ENCODE measurements at places on chromosomes 4 and X.

DNA sequence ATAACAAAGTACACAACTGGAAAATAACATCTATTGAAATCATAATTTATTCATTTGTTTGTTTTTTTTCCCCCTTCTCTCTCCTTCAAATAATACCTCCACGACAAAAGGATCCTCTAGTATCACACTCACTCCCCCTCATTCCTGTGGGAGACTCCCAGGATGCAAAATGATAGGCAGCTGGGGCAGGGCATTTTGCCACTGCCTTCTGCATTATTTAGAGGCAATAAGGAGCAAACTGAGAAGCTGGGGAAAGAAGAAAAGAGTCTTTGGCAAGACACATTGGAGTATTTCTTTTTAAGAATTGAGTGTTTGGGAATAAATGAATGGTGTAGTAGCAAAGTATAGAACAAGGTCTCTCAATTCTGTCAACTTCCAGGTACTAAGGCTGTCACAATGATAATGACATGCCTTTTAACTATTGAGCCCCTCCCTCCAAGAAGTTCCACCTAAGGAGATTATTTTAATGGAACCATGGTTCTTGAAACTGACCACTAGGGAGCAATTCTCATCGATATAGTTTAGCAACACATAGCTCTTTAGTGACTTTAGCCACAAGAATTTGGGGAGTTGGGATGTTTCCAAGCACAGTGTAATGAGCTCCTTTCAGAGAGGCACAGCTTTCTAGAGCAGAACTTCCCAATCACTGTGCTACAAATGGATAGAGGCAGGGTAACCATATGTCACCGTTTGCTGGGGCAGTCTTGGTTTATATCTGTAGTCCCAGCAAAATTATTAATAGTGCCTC, 303.3 kb downstream of the FRMPD4 start:
- no peak for DNase-seq

DNA sequence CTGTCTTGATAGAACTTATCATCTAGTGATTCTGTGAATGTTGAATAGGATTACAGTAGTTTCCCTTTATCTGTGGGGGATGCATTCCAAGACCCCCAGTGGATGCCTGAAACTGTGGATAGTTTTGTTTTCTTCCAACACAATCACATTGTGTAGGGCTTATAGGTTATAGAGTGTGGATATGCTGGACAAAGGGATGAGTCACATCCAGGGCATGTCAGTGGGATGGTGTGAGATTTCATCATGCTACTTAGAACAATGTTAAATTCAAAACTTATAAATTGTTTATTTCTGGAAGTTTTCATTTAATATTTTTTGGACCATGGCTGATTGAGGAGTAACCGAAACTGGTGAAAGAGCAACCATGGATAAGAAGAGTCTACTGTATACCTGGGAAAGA, 432.3 kb upstream of the ATOH1 start:
- no peak for DNase-seq

GRCh38 chr4:180850318-180850940, 1392.8 kb upstream of the TENM3 start:
- no peak for DNase-seq

GRCh38 chr4:54659749-54660535, 2.2 kb downstream of the KIT start:
- peak; percentile 6 for DNase-seq

- DNase-seq = no peak
Observed at GRCh38 chrX:97984641-97985040, 1100.9 kb downstream of the RPA4 start.

- DNase-seq = no peak
Observed at GRCh38 chr4:102665527-102665926, 95.2 kb downstream of the MANBA start.

DNA sequence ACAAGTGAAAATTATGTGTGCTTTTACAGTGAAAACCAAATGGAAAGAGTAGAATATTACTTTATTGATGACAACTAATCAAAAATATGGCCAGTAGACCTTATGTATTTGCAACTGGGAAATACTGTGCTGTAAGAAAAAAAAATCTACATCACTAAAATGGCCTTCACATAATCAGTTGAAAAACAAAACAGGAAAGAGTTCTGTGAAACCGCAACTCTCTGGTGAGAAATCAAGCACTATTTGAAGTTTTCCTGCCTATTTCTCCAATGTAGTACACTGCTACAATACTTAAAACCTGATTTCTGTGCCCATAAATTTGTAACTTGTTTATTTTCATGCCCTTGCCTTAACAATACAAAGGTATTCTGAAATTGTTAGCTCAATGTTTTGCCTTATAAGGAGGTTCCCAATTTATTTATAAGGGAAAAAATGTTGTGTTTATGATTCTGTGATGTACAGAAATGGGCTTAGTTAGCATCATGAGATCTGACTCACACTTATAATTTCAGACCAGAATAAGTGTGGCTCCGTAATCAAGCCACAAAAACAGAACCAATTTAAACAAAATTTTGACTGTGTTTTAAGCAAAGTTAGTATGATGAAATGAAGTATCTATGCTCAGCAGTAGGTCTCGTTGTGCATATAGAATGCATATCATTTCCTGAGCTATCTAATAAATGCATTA, 147.1 kb downstream of the FAT4 start:
- DNase-seq = no peak

GRCh38 chr4:86530183-86530582, 63.9 kb upstream of the PTPN13 start:
- no peak for DNase-seq

DNA sequence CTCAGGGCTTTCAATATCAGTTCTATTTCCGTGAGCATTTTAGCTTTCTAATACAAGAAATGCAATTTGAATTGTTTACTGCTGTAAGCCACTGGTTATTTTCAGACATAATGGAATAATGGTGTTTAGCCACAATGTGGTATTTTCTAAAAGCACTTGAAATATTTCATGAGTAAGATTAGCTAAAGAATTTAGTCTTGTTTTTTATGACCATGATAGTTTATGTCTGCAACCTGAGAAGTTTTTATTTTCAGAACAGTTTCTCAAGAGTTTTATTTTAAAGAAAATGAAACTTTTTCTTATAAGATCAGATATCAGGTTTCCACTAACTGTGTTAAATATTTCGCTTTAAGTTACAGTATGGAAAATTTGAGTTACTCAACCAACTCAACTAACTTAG, 60.2 kb downstream of the SLIT2 start:
- no peak for DNase-seq

GRCh38 chrX:55624403-55624802, 1.2 kb downstream of the FOXR2 start:
- no peak for DNase-seq

- DNase-seq = no peak
Observed at GRCh38 chr4:112170451-112170993, 25.3 kb downstream of the FAM241A start.

DNA sequence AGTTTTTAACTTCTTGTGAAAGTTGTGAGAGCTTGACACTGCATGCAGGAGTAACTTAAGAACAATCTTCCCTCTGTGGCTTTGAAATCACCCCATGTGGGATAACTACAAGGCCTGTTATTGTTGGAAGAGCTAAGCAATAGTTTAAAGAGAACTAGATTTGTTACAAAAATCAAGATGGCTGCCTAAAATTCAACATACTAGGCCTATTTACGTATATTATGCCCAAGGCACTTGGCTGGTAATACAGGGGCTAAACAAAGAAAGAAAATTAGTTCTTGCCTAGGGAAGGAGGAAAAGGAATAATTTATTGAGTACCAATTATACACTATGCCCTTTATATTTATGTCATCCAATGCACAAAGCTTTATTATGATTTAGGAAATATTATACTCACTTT, 36.1 kb downstream of the DMD start:
- DNase-seq = no peak
